ENCODE measurements at places on chromosomes 5 and 9.

- no peak for DNase-seq
Measured at GRCh38 chr5:155430192-155430591, 416.6 kb downstream of the KIF4B start.

DNA sequence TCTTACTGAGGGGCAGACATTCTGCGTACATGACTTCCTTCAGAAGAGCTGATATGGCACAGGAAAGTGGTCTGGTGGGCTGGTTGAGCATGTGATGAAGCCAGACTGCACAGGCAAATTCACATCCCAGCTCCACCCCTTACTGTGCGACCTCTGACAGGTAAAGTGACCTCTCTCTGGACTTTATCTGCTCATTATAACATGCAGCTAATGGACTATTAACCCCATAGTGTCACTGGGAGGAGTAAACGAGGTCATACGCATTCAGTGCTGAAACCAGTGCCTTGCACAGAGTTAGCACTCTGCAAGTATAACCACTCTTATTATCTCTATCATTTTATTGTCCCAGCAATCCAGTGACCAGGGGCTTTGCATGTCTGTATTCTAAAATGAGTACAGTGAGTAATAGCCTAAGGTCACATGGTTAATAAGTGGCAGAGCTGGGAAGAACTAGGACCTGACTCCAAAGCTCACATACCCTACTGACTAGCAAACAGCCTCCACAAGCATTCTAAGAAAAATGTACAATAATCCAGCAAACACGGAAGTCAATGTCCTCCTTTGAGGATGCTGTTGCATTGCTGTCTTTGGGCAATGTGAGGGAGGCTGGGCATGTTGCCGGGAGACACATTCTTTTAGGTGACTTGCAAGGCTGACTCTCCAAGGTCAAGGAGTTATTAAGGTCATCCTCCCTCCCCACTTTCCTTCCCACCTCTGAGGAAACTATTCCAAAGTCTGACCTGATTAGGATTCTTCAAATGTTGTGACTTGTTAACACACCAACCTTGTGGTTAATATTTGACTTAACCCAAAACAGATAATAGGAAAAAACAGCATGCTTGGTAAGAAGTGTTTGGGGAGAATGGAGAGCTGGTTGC lies 19.0 kb downstream of the GLRX start:
- no peak for DNase-seq

- DNase-seq, result no peak
Measured at GRCh38 chr5:103391659-103392058, 133.1 kb downstream of the MACIR start.

- no peak for DNase-seq
Measured at GRCh38 chr5:171488876-171489275, 69.4 kb downstream of the FGF18 start.
